ENCODE measurements at places on chromosomes 5 and 9. TPM values are rescaled to one million over a fixed set of nuclear protein-coding genes. Genes with fewer than 3 reads are reported as not detected.

DNA sequence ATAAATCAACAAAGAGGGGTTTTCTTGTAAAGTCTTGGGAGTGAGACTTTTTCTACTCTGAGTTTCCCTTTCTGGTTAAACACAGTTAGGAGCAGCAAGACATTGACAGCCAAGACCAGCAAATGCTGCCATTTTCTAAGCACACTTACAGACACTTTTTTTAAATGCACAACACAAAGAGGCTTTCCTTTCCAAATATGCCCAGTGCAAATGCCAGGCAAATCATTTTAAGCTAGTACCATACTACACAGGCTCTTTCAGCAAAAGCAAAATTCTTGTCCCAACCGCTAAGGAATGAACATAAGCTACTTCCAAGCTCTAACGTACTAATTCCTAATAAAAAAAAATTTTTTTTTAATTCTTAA lies 68.2 kb downstream of the DENND1A start:
- DNase-seq = no peak

- DNase-seq = peak; percentile 6
Observed at GRCh38 chr9:504921-505740, 290.5 kb downstream of the DOCK8 start.

GRCh38 chr9:1051584-1052275 lies 1.6 kb downstream of the DMRT2 start:
- peak; percentile 6 for DNase-seq

GRCh38 chr5:73007051-73007450 lies 51.2 kb downstream of the FCHO2 start:
- DNase-seq = no peak

DNA sequence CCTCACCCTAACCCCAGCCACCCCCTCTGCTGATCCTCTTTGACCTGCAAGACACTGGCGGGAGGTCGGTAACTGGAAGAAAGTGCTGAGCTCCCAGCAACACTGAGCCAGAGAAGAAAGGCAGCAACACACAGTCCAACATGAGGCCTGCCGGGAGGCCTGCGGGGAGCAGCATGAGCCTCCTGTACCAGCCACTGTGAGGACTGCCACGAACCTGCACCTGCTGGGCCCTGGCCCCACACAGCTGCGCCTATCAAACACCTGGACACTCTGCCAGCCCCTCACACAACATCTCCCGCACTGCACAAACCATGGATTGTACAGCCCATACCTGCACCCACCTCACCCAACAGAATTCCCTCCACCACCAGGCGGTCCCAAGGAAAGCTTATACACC lies 18.3 kb downstream of the CAMK2A start:
- DNase-seq = no peak

DNA sequence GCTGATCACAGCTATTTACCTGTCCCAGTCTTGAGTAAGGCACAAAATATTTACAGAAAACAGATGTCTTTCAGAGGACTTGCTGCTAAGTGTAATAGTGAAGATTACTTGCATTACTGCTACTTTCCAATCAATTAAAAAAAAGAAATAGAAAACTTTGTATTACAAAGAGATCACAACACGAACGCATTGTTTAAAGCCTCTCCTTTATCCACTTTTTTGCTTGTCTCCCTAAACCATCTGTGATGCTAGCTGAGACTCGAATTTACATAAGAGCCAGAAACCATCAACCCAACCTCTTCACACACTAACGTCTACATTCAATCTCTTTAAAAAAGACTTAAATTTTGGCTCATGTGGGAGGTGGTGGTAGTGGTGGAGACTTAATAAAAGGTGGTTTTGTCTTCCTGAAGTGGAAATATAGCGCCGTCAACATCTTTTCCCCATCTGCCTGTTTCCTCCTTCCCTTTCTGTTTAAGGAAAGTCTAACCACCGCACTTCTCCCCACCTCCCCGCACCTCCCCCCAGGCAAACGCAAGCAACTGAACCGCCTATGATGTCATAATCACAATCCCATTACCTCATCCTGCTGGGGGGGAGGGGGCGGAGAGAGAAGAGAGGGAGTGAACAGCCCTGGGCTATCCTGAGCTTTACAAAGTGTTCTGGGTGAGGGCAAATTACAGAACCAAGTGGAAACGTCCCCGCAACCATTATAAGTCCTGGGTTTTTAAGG lies 948 bp upstream of the FAM53C start:
- DNase-seq = no peak

DNA sequence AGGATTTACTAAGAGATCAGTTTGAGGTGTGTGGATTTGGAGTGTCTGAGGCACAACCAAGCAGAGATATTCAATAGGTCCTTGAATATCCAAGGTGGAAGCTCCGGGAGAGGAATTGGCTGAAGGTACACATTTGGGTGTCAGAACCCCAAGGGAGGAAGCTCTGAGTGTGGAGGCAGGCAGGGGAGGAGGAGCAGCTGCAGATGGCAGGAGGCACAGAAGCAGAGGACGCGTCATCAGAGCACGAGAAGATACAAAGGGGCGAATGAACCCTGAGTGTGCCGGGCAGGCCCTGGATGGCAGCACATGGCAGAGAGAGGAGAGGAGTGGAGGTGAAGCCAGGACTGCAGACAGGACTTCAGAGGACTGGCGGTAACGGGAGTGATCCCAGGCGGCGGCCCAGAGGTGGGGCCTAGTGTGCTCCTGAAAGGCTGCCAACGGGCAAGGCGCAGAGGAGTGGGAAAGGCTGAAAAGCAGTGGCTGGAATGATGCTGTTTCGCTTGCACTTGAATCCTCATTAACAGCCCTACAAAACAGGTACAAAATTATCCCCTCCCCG lies 179.8 kb downstream of the FANCC start:
- no peak for DNase-seq

- DNase-seq = no peak
Observed at GRCh38 chr5:1951165-1951816, 68.6 kb upstream of the IRX4 start.

GRCh38 chr5:179991106-179991505 lies 80.5 kb downstream of the RNF130 start:
- no peak for DNase-seq

- DNase-seq = no peak
Observed at GRCh38 chr5:392431-392988, 50.5 kb upstream of the EXOC3 start.

DNA sequence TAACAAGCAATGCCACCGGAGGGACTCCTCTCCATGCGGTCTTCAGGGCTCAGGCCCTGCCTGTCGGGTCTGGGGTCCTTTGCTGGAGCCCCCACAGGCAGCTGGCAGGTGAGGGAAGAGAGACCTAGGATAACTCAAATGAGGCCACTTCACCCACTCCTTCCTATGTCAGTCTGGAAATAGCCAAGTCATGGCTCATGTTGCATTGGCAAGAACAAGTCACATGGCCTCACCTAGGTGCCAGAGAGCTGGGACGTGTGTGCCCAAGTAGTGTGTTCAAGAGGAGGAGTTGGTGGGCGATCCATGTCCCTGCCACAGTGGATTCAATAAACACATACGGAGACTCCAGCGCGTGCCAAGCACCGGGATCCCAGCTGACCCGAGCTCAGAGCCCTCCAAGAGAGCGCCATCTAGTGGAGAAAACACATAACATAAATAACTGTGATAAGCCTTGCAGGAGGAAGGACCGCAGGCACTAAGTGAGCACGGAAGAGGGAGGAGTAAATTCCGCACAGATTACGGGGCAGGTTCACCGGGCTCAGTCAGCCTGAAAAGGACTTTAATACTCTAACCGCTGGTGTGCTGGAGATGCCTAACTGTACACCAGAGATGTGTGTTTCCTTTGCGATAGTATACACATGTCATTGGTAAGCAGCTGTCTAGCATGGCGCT lies 580.8 kb downstream of the CCDC171 start:
- peak; percentile 56 for DNase-seq

- DNase-seq = no peak
Observed at GRCh38 chr5:69485471-69485870, 7.1 kb upstream of the OCLN start.

GRCh38 chr9:127916720-127917581 lies at the start of gene ST6GALNAC4:
Gene ST6GALNAC4 (minus strand): TSS chr9:127917041. CDS start chr9:127916419, 622 bp downstream.
- DNase-seq = peak; percentile 72

- no peak for DNase-seq
Observed at GRCh38 chr9:36902861-36903524, 131.1 kb downstream of the PAX5 start.

DNA sequence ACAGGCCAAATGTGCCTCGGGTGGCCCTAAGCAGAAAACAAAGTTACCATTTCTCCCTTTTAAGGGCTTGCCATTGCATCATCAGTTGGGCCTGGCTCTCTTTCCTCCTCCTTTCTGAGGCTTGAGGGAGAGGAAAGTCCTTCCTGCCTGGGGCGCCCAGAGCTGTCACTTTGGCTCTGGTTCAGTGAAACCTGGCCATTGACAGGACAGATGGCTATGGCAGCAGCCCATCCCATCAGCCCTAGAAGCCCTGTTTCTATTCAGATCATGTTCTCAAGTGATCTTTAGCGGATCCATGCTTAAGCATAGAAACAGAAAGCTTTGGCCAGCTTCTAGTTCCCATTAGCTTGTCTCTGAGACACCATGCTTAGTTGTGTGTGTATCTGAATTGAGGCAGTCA lies 293.4 kb downstream of the YTHDC2 start:
- no peak for DNase-seq

- peak; percentile 36 for DNase-seq
Observed at GRCh38 chr5:60687927-60688720, 11.8 kb downstream of the DEPDC1B start.

- no peak for DNase-seq
Observed at GRCh38 chr5:100823812-100824211, 79.3 kb downstream of the ST8SIA4 start.

GRCh38 chr9:114837923-114838322 lies 32.1 kb upstream of the TNFSF15 start:
- DNase-seq = no peak

DNA sequence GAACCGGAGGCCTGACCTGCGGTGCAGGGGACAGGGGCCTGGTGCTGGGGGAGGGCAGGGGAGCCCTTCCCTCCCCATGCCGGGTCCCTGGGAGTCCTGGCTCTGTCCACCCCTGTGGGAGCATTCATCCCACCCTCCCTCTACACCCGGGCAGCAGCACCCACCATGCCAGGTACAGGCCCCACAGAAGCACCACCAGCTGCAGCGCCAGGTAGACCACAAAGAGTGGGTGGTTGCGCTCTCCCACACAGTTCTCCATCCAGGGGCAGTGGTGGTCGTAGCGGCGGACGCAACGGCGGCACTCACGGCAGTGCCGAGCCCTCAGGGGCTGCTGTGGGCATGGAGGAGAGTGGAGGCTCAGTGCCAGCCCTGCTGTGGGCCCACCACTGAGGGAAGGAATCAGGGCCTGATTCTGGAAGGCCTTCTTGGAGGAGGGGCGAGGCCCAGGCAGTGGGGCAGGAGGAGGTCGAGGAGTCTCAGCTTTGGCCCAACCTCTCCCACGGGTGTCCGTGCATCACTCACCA lies 2.4 kb downstream of the ZDHHC12 start:
- no peak for DNase-seq

- no peak for DNase-seq
Observed at GRCh38 chr9:109037946-109038715, 24.8 kb upstream of the CTNNAL1 start.

GRCh38 chr9:89690334-89690912 lies 85.6 kb downstream of the GADD45G start:
- DNase-seq = no peak

GRCh38 chr5:173781816-173782670 lies 106.1 kb upstream of the CPEB4 start:
- peak; percentile 92 for DNase-seq

DNA sequence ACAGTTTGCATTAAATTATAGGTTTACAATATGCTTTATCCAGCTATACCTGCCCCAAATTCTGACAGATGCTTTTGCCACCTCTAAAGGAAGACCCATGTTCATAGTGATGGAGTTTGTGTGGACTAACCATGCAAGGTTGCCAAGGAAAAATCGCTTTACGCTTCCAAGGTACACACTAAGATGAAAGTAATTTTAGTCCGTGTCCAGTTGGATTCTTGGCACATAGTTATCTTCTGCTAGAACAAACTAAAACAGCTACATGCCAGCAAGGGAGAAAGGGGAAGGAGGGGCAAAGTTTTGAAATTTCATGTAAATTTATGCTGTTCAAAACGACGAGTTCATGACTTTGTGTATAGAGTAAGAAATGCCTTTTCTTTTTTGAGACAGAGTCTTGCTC lies 41.0 kb downstream of the FXN start:
- DNase-seq = no peak

- no peak for DNase-seq
Observed at GRCh38 chr9:107991581-107991980, 502.0 kb upstream of the KLF4 start.

DNA sequence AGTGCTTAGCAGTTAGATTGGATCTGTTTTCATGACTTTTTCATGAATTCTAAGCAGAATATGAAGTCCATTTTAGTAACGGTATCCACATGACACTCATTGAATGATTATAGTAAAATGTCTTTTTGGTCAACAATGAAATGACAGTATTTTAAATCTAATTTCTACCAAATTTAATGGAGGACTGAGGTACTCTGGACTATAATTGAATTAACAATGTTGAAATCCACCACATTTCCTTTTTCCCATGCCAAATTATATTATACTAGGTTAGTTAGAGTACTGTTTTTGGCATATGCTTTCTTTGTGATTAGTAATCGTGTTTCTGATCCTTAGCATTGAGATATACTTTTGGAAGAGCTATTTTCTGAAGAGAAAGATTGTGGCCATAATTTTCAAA lies 40.6 kb downstream of the CDC42SE2 start:
- no peak for DNase-seq

DNA sequence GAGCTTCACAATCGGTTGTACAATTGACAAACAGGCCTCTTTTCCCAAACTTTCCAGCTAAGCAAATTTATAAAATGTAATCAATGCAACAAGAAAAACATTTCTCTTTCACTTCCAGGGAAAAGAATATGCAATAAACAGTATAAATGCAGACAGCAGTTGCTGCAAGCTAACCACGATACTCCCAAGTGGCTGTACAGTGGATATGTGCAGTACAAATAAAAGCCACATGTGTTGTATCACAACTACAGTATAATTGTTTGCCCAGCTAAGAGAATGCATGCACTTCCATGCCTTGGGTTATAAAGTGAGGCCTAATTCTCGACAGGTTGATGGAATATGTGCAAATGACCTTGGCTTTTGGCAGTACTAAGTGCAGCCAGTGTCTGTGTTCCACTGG lies 16.7 kb upstream of the PDCL start:
- no peak for DNase-seq

- DNase-seq = no peak
Observed at GRCh38 chr9:86943201-86944113, 3.8 kb downstream of the GAS1 start.

The ABO gene
- 0.63 TPM for total RNA-seq

The CXCL14 gene
- total RNA-seq = under 0.01 TPM

The CWC27 gene
- total RNA-seq = 6.6 TPM

The ZNF622 gene
- 24.9 TPM for total RNA-seq

The PCDHB16 gene
- total RNA-seq = 0.76 TPM

The SLC46A2 gene
- not detected for total RNA-seq

The ECM2 gene
- not detected for total RNA-seq

The PCAT7 gene
- total RNA-seq = not detected

The C9orf50 gene
- not detected for total RNA-seq

The SAXO1 gene
- total RNA-seq = not detected

The GPR151 gene
- not detected for total RNA-seq

The MAST4 gene
- total RNA-seq = 14.2 TPM

The CCL28 gene
- total RNA-seq = 2.1 TPM

The HSPA5 gene
- 99.9 TPM for total RNA-seq

The RNF130 gene
- 42.0 TPM for total RNA-seq

The FAXDC2 gene
- 5.0 TPM for total RNA-seq

The BHMT2 gene
- total RNA-seq = 6.2 TPM

The DRD1 gene
- total RNA-seq = not detected

The SLC25A2 gene
- total RNA-seq = under 0.01 TPM

The TLE1 gene
- total RNA-seq = 82.4 TPM
